Right lung (tissue), 10 donors: ENCODE measurements at places on chromosomes 7 and 10. TPM values are rescaled to one million over a fixed set of nuclear protein-coding genes. Genes with fewer than 3 reads are reported as not detected.

The KLF14 gene
- 0.18 TPM for polyA plus RNA-seq

GRCh38 chr7:94633014-94633341, 23.0 kb downstream of the SGCE start:
- no peak for DNase-seq

GRCh38 chr7:84277628-84278224, 83.1 kb upstream of the SEMA3A start:
- DNase-seq = no peak

The NUDT13 gene
- 8.7 TPM for polyA plus RNA-seq

The IGF2BP3 gene
- polyA plus RNA-seq = 42.1 TPM

- no peak for DNase-seq
These were observed 85.3 kb downstream of the HECTD2 start for GRCh38 chr10:91495402-91495801.

DNA sequence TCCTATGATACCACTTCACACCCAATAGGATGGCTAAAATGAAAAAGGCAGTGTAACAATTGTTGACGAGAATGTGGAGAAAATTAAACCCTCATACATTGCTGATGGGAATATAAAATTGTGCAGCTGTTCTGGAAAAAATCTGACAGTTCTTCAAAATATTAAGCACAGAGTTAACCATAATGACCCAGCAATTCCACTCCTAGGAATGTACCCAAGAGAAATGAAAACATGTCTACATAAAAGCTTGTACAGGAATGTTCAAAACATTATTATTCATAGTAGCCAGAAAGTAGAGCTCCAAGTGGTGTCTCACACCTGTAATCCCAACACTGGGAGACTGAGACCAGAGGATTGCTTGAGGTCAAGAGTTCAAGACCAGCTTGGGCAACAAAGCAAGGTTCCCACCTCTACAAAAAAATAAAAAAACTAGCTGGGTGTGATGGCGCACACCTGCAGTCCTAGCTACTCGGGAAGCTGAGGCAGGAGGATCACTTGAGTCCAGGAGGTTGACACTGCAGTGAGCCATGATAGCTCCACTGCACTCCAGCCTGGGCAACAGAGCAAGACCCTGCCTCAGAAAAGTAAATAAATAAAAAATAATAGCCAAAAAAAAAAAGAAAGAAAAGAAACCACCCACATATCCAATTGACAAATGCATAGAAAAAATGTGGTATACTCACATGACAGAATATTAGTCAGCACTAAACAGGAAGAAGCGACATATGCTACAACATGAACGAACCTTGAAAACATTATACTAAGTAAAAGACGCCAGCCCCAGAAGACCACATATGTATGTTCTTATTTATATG, 5.0 kb downstream of the RHEB start:
- no peak for DNase-seq

GRCh38 chr7:131600085-131600881, 43.9 kb upstream of the PODXL start:
- DNase-seq = no peak

The ANK3 gene
- polyA plus RNA-seq = 30.0 TPM

DNA sequence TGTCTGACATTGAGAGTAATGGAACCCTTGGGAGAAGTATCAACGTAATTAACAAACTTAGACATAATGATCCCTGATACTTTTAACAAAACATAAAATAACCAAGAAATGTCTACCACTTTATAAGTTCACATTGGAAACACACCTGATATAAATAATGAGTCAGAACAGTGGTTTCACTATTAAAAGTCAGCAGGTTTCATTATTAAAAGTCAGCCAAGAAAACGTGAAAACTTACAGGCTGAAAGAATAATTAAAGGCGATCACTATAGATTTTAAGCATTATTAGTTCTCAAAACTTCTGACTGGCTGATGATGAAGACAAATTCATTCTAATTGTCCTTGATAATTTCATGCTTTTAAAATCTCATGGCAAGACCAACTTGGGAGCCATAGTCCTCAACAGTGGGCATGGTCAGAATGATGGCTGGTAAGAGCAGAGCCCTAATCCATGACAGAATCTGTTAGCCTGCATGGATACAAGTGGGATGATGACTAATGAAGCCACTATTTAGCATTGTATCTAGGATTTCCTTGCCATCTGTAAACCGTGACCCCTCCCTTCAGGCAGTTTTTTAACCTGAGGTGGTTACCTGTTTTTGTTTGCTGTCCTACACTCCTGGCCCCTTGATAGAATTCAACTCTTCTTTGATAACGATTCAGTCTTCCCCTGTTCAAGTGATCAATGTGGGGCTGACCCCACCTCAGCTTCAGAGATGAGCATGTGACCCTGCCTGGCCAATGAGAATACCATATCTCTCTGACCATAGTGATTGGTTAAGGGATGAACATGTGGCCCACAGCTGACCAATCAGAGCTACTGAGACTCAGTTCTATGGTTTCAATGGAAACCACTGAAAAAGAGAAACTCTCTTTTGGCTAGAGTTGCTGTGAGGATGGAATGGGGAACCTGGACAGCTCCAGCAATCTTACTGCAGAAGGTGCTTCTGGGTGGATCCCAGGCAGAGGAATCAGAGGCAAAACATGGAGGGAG, 151.0 kb downstream of the PLPP4 start:
- no peak for DNase-seq

DNA sequence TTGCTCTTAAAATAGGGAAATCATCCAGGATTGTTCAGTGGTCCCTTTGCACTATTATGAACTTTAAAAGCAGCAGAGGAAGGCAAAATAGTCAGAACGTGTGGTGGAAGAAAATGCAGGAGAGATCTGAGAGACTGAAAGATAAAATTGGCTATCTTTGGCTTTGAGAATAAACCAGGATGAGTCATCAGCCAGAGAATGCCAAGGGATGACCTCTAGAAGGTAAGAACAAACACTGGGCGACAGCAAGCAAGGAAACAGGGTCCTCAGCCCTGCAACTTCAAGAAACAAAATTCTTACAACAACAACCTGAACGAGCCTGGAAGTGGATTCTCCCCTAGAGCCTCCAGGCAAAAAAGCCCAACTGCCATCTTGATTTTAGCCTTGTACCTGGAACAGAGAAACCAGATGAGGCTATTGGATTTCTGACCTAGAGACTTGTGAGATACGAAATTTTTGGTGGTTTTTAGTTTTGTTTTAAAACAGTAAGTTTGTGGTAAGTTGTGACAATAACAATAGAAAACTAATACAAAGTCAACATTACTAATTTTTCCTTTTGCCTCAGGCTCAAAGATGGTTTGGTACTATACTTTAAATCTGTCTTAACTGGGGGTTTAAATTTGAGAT, 130.2 kb upstream of the CNTNAP2 start:
- DNase-seq = no peak

The PGAM2 gene
- 0.28 TPM for polyA plus RNA-seq

GRCh38 chr10:97503406-97503805, 4.7 kb downstream of the UBTD1 start:
- DNase-seq = no peak

The PLXNA4 gene
- polyA plus RNA-seq = 1.6 TPM

DNA sequence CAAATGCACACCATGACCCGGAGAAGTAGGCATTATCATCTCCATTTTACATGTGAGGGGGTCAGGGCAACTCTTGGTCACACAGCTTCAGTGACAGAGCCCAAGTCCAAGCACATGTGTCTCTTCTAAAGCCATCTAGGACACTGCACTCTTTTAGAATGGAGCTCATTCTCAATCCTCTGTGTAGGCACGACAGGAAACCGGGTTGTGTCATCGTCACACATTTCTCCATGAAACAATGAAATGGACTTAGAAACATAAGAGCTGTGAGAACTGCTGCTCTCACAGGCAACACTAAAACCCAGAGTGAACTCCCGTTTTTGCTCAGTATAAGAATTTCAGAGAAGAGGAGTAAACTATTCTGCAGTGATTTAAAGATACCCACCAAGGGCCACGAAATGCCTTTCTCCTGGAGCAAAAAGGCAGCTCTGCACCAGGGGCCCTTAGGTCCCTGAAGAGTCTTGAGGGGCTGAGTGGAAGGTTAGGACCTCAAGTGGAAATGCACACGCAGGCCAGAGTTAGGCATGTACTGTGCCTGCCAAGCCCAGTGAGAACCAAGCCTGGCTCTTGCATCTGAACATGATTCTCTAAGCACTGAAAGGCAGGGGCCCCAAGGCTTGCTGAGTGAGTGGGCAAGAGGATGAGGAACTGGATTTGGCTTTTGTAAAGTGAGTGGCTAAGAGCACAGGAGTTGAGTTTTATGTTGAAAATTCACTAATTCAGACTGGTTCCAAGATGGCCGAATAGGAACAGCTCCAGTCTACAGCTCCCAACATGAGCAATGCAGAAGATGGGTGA, 13.3 kb downstream of the ALOX5 start:
- no peak for DNase-seq

DNA sequence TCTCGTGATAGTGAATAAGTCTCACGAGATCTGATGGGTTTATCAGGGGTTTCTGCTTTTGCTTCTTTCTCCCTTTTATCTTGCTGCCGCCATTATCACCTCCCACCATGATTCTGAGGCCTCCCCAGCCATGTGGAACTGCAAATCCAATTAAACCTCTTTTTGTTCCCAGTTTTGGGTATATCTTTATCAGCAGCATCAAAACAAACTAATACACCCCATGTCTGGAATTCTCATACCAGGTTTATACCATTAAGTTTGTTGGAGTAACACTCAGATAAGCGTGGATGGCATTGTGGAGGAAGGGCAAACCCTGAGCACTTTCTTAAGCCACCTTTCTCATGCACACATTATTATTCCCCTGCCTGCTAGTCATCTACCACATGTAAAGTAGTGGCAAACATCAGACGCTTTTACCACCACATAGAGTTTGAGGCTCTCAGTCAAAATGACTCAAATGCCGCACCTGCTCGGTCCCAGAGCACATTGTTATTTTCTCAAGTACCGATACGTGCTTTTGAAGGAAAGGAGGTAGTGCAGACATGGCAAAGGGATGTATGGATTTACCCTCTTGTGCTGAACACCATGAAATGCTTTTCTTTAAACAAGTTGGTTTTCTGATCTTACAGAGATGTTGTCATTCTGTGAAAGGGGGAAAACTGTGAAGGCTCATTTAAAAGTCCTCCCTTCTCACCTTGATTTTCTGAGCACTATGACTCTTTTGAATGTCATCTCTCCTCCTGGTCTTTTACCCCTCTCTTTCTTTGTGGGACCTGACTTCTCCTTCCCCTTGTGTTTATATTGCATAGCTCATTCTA, 429.7 kb downstream of the EXOC4 start:
- no peak for DNase-seq

DNA sequence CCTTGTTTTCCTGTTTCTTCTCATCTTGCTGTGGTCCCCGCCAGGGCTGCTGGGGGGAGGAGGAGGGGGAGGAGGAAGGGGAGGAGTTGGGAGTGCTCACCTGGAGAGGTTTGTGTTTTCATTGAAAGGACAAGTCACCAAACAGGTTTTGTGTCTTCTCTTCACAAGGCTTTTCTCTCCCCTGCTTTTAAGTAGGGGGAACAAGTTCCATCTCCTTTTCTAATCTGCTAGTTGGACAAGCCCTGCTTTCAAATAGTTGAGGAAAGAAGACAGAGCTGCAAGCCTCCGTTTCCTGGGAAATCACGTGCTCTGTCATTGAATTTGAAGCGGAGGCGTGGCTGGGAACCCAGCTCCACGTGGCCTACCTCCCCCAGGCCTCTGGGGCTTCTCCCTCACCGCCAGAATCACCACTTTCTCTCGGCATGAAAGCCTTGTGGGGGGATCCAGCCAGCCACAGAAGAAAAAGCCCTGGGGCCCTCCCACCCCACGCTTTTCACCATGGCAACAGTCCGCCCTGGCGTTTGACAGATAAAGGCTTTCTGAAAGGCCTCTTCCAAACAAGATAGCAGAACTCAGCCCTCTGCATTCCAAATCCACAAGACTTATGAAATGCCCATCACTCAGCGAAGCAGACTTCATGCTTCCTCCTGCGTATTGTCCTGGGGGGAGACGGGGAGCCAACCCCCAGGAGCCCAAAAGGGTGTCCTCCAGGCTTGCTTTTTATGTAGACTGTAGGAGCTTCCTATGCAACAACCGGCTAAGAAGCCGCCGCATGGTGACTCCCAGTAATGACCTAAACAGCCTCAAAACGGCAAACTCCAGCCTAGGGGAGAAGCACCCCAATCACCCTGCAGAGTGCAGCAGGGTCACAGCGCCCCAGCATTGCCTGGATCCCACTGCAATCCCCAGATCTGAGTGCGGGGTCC, 51.7 kb downstream of the PROSER2 start:
- DNase-seq = no peak

The SFXN3 gene
- polyA plus RNA-seq = 22.7 TPM

- DNase-seq = no peak
These were observed 26.5 kb downstream of the HDAC9 start for GRCh38 chr7:18521945-18522566.

The GDF2 gene
- 0.18 TPM for polyA plus RNA-seq

GRCh38 chr7:42448901-42449300, 211.9 kb upstream of the GLI3 start:
- no peak for DNase-seq

DNA sequence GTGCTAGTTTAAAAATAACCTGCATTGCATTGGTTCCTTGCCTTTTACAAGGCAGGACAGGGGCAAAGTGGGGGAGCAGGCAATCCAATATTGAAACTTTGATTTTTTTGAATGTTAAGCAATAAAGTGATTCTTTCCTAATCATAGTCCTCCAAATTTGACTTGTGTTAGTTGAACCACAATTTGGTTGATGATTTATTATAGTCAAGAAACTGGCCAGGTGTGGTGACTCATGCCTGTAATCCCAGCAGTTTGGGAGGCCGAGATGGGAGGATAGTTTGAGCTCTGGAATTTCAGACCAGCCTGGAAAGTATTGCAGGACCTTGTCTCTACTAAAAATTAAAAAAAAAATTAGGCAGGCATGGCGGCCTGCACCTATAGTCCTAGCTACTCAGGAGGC, 27.9 kb upstream of the ABLIM1 start:
- no peak for DNase-seq

The ACSL5 gene
- 14.6 TPM for polyA plus RNA-seq

GRCh38 chr7:107660381-107661080, at the start of gene SLC26A4:
Gene SLC26A4, plus strand, starts transcription at chr7:107660828. Its CDS starts 814 bp downstream, at chr7:107661642.
- no peak for DNase-seq

DNA sequence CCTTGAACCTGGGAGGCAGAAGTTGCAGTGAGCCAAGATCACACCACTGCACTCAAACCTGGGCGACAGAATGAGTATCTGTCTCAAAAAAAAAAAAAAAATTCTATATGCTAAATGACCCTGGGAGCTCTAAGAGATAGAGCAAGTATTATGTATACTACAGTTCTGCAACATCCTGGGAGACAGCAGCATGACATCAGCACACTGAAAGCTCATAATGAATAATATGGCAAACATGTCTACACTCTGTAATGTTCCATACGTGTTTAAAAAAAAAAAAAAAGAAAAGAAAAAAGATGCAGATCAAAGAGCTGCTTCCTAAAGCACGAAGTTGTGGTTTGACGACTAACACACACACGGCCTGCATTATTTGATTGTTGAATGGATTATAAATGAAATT, 72.5 kb downstream of the CUL2 start:
- no peak for DNase-seq
